Activated T-cell treated with anti-CD3 and anti-CD28 coated beads, Interleukin-2, amount 50 U/mL, for 72 hours (primary cell): ENCODE measurements at places on chromosomes 7 and 10.

- no peak for DNase-seq
Measured at GRCh38 chr7:75737856-75738603, 711 bp downstream of the HIP1 start.

DNA sequence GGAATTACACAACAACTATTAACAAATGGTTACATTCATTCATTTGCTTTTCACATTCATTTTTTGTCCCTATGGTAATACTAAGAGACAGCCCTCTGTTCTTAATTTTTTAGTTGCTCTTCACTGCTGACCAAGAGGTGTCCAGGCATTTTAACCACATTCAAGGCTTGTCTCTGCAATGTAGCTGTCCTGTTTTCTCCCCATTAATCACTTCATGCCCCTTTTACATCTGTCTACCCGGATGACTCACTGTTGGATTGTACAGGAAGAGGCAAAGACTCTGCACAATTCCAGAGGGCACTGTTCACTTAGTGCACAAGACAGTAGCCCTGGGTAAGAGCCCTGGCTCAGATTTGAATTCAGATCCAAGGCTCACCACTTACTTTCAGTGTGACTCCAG, 168.5 kb downstream of the NOC3L start:
- no peak for DNase-seq

- DNase-seq = no peak
Measured at GRCh38 chr7:78178319-78178718, 379.7 kb downstream of the PHTF2 start.

GRCh38 chr7:21141476-21141875, 286.4 kb upstream of the SP4 start:
- no peak for DNase-seq

- DNase-seq = peak; percentile 10
Measured at GRCh38 chr7:46352004-46352954, 431.2 kb upstream of the IGFBP3 start.

GRCh38 chr10:15141136-15142054, 27.1 kb downstream of the NMT2 start:
- DNase-seq = peak; percentile 29

- DNase-seq = no peak
Measured at GRCh38 chr7:132355048-132355447, 221.2 kb downstream of the PLXNA4 start.

- peak; percentile 78 for DNase-seq
Measured at GRCh38 chr10:116787893-116788665, 45.7 kb upstream of the HSPA12A start.

DNA sequence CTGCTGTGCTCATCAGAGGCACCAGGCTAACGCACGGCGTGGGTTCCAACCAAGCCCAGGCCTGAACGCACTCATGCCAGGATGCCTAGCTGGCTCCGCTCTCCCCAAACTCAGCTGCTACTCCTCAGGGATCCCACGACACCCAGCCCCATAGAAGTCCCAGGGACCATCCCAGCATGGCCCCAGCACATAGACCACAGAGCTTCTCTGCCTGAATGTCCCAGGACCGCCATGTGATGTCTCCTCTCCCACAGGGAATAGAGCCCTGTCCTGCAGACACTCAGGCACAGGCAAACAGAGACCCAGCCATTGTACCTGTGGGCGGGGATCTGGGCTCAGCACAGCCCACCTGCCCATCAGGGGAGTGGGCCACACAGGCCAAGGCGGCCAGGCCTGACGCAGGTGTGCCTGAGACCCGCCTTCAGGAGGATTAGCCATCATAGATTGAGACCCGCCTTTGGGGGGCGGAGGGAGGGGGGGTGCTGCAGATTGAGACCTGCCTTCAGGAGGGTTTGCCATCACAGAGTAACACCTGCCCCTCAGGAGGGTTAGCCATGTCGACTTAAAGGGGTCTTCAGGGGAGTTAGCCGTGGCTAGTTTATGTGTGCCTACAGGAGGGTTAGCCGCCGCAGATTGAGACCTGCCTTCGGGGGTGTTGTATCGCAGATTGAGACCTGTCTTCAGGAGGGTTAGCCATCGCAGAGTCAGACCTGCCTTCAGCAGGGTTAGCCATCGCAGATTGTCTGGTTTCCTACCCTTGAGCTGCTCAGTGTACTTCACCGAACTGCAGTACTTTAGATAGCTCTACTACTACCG, 29.0 kb downstream of the RASGEF1A start:
- no peak for DNase-seq

GRCh38 chr10:114335614-114336013, 68.7 kb downstream of the AFAP1L2 start:
- DNase-seq = no peak

DNA sequence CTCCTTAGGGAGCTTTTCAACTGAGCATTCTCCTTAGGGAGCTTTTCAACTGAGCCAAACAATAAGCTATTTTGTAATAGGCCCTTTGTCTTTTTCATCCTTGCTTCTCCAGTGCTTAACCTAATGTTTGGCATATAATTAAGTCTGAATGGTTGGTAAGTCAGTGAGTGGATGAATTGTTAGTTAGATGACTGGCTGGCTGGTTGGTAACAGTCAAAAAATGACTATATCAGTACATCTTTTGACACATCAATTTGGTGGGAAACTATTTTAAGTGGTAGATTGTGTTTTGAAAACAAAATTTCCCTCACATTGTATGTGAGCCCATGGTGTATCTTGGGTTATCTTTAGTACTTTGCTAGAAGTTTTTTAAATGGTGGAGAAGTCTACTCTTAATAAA, 16.4 kb downstream of the ING3 start:
- DNase-seq = no peak

GRCh38 chr10:116913695-116914094, 64.4 kb downstream of the ENO4 start:
- DNase-seq = no peak

DNA sequence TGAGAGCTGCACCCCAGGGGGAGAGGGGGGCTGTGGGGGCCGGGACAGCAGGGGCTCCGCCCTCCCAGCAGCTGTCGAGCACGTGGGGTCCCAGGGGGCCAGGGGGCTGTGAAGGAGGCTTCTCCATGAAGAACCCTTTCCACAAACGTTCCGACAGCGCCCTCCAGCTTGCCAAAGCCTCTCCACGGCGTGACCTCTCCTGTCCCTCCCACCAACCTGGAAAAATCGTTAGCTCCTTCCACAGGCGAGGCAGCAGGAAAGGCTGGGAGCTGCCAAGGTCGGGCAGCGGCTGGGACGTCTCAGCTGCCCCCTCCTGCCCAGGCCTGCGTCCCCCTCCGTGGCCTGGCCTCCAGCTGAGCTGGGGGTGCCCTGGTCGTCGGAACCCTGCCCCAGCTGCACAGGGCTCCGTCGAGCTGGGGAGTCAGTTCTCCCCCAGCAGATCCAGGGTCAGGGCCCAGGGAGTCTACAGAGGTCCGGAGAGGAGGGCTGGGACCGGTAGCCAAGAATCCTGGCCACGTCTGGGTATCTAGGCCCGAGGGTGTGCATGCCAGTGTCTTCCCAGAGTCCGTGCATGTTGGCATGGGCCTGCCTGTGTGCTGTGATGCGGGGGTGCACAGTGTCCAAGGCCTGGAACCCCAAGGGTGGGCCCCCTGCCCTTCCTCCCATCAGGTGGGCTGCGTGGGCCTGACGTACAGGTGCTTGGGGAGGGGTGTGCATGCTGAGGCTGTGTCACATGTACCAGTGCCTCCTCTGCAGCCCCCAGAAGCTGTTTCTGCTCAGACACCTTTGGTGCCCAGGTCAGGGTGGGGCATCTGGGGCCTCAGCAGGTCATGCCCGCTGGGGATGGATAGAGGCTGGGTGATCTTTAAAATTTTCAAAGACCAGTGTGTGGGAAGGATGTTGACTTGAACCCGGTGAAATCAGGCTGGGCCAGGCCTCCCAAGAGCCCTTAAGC, 66.5 kb downstream of the UNCX start:
- DNase-seq = no peak

GRCh38 chr7:71329030-71329660, 197.2 kb downstream of the GALNT17 start:
- DNase-seq = no peak

GRCh38 chr10:31770307-31770902, 158.2 kb downstream of the ARHGAP12 start:
- peak; percentile 52 for DNase-seq

GRCh38 chr7:3089493-3089892, 45.8 kb upstream of the CARD11 start:
- DNase-seq = peak; percentile 18

- DNase-seq = no peak
Measured at GRCh38 chr7:14133752-14134151, 144.3 kb upstream of the ETV1 start.

DNA sequence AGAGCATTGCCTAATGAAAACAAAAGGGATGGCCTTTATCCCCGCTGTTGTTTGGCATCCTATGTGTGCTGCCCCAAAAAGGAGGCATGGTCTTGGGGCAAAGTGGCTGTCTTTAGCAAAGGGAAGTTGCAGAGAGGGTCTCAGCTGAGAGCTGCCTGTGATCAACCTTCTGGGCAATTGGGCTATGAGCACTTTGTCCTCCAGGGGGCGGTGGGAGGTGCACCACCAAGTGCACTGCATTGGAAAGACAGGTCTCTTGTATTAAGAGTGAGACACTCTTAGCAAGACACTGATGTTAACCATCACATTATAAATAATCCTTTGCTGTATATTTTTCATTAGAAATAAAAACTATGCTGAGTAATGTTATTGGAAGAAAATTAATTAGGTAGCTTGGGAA, 314.8 kb downstream of the POM121L12 start:
- peak; percentile 2 for DNase-seq

GRCh38 chr10:26046073-26046700, 112.2 kb downstream of the MYO3A start:
- no peak for DNase-seq

GRCh38 chr10:117053482-117053881, 48.5 kb upstream of the SHTN1 start:
- DNase-seq = no peak
